ENCODE measurements at places on chromosomes 7 and 10. TPM values are rescaled to one million over a fixed set of nuclear protein-coding genes. Genes with fewer than 3 reads are reported as not detected.

DNA sequence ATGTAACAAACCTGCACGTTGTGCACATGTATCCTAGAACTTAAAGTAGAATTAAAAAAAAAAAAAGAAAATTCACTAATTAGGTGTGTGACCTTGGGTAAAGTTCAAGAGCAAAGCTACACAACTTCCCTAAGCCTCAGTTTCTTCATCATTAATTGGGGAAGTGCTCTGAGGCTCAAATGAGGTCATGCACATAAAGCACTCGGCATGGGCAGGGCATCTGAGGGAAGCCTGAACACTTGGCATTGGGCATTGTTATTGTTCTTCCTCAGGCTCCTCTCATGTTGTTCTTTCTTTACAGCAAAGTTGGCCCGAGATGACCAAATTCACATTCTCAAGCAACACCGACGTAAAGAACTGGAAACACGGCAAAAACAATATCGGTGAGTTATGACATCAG lies 21.5 kb downstream of the ALOX5 start:
- DNase-seq = no peak

The LIPJ gene
- not detected for total RNA-seq

DNA sequence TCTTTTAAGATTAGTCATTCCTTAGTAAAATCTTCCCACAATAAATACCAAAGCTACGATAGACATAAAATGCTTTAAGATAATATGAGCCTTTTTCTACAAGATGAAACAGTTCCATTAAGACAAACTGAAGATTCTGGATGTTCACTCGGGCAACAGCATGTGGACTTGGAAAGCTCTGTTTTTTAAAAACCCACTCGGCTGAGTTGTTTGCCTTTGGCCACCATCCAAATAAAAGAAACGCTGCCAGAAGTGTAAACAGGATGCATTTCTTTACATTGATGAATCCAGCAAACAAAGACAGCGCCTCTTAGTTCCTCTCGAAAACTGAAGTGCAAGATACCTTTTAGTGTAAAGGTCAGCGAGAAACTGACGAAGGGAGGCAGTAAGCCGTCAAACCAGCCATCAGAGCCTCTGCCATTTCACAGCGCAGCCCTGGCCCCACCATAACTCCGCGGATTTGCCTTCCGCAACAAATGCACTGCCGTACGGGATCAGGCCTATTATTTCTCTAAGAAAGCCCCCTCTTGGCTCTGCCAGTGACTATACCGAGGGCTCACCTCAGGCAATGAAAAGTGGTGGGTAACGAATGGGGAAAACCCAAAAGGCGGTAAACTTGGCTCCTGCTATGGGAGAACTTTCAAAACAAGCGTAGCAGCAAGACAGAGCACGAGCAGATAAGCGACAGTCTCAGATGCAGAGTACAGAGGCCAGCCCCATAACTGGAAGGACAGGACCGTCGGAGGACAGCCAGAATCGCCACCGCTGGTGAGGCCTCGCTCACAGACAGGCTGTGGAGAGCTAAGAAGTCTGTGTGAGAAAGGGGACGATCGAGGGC lies 41.4 kb downstream of the GNA12 start:
- DNase-seq = no peak

DNA sequence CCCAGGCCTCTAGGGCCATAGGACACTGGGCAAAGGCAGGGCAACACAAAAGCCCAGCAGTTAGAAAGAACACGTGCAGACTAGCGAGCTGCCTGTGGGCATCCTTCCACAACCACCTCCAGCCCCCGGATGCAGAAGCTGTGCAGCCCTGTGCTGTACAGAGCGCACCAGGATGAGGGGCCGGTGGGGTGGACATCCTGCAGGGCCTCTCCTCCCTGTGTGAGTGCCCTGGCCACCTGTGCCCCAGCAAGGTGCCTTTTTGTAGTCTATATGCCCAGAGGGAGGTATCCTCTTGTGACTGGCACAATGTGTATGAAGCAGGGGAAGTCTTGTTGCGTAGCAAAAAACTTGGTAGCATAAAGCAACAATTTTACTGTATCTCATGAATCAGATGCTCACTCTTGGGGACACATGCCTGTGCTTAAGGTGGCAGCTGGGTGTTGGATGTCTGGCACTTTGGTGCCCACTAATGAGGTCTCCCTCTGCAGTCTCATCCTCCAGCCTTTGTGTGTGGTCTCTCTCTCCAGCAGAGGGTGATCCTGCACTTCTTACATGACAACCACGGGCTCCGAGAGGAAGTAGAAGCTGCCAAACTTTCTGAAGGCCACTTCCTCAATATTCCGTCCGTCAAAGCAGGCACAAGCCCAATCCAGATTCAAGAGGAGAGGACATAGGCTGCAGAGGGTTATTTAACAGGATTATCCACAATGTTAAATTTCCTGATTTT lies 8.7 kb downstream of the NCAPG2 start:
- peak; percentile 69 for DNase-seq

DNA sequence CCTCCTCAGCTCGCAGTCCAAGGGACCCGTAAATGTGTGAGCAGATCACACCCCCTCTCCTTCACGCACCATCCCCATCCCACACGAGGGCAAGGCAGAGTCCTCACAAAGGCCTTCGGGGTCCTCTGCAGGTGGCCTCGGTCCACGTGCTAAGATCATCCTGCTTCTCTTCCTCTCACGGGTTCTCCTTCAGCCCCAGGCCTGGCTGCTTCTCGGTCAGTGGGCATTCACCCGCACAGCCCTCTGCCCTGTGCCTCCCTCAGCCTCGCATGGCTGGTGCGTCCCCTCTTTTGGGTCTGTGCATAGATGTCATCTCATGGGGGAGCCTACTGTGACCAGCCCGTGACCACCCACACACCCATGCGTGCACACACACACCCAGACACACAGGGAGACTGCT lies 17.3 kb upstream of the FOXL3 start:
- DNase-seq = no peak

DNA sequence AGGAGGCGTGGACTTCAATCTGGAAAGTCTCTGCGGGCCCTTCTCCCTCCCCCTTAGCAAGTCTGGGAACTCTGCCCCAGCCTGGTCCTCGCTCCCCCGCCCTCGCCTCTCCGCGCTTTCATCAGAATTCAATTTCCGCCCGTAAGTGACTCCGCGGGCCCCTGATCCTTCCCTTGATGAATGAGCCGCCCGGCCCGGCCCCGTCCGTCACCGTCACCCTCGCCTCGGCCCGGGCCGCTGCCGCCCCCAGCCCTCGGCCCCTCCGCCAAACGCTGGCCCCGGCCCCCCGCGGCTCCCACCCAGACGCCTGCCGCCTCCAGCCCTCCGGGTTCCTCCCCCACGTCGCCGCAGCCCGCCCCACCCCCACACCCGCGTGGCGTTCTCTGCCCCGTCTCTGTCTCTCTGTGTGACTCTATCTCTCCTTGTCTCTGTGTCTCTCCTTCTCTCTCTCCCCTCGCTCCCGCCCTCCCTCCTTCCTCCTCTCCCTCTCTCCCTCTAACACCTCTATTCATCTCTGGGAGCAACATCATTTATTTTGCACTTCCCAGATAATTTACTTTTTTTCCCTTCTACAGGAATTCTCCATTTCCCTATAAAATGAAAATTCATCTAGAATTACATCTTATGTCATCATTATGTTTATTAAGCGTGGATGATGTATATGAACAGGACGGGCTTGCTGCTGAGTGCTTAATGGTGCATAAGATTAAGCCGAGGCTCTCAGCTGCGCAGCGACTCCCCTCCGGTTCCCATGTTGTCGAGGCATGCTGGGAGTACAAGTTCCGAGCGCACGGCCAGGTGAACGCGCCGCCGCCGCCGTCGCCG lies 91.2 kb upstream of the PAX2 start:
- no peak for DNase-seq

The ADRB1 gene
- 0.13 TPM for total RNA-seq

DNA sequence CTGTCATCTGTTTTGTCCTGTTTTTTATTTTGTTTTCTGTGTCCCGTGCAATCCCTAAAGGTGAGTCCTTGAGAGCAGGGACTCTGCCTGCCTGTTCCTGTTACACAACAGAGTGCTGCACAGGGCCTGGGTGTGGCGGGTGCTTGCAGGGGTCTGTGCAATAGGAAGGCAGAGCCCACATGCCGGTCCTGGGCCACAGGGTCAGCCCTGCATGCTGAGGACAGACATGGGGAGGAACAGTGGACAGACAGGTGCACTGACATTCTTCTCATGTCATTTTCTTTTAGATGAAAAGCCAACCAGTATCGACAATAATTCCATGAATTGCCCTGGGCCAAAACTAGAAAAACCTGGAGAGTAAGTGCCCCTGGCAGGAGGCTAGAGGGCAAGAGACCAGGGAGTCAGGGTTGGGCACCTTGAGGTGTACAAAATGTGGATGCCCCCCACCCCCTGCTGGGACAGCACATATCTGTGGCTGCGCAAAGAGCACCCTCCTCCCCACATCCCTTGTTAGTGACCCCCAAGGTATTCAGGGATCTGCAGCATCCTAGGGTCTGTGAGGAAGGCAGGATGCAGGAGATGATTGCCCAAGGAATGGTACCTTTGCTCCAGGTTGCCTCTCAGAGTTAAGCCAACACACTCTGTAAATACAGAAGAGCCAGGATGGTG lies 19.9 kb downstream of the ANTXRL start:
- DNase-seq = no peak

- no peak for DNase-seq
Measured at GRCh38 chr7:106778656-106779250, 86.3 kb upstream of the PIK3CG start.

GRCh38 chr7:146321301-146321700 lies 204.7 kb downstream of the CNTNAP2 start:
- DNase-seq = no peak

- no peak for DNase-seq
Measured at GRCh38 chr7:97007583-97007861, 2.2 kb downstream of the DLX6 start.

The TBX20 gene
- 5.9 TPM for total RNA-seq

DNA sequence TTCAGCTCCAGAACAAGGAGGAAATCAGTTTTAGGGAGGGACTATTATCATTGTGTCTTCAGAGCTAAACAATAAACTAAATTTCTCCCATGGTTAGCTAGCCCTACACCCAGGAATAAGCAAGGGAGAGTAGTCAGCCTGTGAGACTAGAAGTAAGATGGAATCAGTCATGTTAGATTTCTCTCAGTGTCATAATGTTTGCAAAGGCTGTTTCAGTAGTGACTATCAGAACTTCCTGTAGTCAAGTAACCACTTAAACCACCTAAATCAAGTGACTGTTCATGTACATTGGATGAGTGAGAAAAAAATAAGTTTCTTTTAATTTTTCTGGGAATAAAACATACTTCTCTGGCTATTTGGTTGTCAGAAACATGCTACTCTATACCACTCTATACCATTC lies 121.6 kb downstream of the KCND2 start:
- DNase-seq = no peak

The CTAGE6 gene
- 0.39 TPM for total RNA-seq

- DNase-seq = no peak
Measured at GRCh38 chr7:33743594-33743993, 161.7 kb upstream of the BMPER start.

- no peak for DNase-seq
Measured at GRCh38 chr7:101688183-101688831, 59.2 kb upstream of the MYL10 start.

DNA sequence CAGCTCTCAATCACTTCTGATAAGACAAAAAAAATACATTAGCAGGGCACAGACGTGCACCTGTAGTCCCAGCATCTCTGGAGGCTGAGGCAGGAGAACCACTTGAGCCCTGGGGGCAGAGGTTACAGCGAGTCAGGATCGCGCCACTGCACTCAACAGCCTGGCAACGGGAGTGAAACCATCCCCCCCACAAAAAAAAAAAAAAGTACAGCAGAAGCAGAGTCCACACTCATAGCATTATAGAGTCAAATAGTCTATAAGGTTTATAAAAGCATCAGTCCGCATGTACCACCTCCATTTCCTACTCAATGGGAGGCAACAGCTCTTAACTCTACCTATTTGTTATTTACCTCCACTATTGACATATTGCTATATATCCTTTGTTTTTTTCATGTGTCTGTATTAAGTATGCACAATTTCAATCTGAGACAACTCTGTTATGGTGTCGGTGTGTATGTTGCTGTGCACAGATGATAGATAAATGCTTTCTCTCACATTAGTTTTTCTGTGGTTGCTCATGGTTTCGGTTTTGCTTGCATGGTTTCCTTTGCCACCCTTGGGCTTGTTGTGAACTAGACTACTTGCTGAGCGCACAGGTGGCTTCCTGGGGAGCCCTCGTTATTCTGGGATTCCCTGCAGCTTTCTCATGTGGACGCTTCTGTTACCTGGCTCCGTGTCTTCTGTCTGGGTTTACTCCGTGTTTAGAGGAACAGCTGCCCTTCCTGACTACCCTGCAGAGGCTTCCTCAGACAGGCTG lies 40.4 kb downstream of the PROSER2 start:
- no peak for DNase-seq

DNA sequence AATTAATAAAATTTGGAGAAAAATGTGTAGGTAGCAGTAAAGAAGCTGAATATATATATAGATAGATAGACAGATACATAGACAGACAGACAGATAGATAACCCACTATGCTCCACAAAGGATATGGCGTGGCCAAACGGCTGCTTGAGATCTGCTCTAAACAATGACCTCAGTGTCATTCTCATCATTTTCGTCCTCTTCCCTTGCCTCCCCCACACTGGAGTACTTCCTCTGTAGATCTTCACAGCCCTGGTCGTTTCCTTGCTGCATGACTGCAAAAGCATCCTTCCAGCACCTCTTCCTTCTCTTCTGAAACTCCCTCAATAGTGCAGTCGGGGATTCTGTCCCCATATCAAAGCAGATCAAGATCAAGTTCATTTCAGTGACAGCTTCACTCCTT lies 35.6 kb upstream of the ATP6V0A4 start:
- no peak for DNase-seq
